ENCODE measurements at places on chromosomes 6 and 20.

DNA sequence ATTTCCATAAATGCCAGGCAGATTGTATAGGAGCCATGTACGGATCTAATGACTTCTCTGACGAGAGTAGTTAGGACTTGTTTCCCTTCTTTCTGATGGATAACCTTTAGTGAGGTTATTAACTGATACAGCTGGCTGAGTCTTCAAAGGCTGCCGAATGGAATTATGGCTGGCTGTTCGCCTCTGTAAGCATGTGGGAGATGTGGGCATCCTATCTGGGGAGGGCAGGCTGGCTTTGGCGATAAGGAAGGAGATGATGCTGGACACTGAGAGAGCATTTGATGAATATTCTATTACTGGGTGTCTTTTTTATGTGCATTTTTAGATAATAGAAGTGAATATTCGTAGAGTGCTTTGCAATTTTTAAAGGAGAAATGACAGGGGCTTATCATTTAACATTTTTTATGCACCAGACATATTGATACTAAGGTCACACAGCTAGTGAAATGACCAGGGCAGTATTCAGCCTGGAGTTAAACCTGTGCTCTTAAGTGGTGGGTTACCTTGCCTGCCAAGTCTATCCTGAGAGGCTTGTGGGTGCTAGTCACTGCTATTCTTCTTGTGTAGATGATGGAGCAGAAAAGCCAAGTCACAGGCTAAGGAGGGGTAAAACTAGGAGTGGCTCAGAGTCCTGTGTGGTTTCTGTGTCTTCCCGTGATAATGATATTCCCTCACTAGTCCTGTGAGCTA lies 3.1 kb downstream of the PBOV1 start:
- no peak for DNase-seq

DNA sequence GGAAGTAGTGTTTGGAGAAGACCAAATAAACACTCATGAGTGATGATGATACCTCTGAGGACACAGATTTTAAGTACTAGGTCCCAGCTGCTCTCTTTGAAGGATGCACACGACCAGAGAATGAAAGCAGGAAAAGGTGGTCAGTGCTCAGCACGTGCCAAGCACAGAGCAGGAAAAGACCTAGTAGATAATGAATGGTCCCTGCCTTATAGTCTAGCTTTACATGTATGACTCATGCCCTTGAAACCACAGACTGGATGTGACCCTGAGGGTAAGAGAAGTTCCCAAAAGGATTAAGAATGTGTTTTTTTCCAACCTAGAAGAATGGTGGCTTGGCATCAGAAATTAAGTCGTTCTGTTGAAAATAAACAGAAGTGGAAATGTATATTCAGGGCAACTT lies 2.8 kb upstream of the MC3R start:
- DNase-seq, result no peak

GRCh38 chr6:110295451-110296165 lies 62.5 kb downstream of the METTL24 start:
- DNase-seq, result no peak

DNA sequence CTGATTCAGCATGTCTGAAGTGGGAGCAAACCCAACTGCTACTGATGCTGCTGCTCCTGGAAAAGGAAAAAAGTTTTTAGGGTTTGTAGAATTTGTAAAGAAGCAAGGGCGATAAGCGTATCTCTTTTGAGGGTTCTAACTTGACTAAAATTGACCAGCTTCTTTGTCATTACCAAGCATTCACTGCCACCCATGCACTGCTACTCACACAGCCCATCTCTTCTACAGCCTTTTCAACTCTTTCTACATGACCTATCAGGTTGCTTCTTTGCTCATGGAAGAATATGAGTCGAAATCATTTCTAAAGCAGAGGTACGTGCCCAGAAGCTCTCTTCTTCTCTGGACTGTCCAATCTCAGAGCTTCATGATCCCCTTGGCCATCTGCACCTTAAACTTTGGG lies 570.9 kb downstream of the EPHA7 start:
- DNase-seq, result no peak

DNA sequence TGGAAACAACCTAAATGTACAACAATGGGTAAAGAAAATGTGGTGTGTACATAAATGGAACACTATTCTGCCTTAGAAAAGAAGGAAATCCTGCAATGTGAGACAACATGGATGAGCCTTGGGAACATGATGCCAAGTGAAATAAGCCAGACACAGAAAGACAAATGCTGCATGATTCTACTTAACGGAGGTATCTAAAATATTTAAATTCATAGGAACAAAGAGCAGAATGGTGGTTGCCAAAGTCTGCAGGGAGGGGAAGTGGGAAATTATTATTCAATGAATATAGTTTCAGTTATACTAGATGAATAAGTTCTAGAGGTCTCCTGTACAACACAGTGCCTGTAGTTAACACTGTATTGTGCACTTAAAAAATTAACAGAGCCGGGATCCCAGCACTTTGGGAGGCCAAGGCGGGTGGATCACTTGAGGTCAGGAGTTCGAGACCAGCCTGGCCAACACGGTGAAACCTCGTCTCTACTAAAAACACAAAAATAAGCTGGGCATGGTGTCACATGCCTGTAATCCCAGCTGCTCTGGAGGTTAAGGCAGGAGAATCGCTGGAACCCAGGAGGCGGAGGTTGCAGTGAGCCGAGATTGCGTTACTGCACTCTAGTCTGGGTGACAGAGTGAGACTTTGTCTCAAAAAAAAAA lies 71.4 kb upstream of the SNX9 start:
- no peak for DNase-seq

DNA sequence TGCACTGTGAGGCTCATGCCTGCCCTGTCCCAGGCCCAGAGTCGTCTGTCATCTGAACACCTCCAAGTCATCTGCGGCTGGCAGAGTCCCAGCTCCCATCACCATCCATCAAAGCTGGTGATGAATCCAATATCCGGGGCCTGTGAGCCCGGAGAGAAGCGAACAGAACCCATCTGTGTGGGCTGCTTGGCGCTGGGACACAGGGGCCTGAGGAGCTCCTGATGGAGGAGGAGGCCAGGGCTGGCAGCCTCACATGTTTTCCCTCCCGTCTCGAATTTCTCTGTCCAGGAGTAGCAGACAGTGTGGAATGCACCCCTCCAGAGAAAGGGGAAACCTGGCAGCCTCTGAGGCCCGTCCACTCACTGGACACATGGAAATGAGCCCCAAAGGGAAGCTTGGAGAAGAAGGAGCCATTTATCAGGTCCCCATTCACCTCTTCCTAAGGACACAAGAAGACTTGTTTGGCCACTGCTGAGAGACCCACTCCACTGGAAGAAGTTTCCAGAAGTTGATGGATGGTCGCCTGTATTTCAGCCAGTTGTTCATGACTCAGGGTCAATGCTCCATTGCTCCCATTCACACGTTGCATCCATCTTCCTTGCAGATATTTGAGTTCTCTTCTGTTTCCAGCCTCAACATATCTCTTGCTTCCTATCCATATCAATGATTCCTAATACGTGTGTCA lies 307.5 kb upstream of the SULF2 start:
- DNase-seq, result no peak

GRCh38 chr6:112683926-112684325 lies 336.8 kb downstream of the RFPL4B start:
- DNase-seq, result no peak

DNA sequence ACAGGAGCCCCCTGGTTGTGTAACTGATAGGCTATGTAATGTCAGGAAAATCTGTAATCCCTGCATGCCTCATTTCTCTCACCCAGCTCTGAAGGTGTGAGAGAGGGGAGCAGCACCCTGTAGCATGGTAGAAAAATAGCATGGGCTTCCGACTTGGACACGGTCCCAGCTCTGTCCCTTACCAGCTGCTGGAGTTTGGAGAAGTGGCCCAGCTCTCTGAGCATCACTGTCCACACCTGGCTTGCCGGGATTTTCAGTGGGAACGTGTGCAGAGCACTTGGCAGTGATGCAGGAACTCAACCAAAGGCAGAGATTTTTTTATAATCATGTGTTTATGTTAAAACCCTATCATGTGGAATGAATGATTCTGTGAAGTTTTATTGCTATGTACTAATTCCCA lies 34.6 kb downstream of the STK35 start:
- no peak for DNase-seq

DNA sequence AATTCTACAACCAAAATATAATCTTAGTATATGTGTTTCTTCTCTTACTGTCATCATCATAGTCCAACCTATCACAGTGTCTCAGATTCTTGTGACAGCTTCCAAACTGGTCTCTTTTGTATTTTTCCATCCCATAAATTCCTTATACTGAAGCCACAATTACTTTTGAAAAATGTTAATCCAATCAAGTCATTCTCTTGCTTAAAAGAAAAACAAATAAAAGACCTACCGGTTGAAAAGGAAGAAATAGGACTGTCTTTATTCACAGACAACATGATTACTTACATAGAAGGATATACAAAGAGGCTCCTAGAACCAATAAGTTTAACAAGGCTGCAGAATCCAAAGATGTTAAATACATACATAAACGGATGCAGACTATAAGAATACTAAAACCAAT lies 339.9 kb downstream of the RNGTT start:
- no peak for DNase-seq

- no peak for DNase-seq
Observed at GRCh38 chr6:85360794-85361642, 88.9 kb upstream of the NT5E start.

DNA sequence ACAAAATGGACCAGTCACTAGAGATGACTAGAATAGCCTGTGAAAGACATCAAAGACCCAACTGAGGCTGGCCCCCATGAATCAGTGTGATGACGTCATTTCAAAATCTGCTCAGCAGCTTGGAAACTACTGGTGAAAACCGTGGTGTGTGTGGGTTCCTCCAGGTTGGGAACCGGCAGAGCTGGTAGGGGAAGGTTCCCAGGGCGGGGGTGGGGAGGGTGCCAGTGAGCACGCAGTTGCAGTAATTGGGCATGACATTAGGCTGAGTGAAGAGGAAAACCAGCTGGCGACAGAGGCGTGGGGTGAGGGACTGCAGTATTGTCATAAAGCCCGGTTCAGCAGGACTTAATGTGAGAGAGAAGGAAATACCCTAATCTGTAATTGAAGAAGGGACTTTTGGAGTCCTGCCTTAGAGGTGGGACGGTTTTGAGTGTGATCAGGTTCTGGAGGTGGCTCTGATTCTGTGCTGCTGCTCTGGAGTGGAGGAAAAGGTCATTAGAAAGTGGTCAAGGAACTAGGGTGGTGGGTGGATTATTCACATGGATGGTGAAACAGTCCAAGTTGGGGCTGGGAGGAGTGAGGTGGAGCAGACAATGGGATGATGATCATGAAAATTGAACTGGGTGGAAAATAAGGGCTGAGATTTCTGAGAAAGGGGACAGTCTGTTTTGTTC lies 52.0 kb upstream of the MTHFD1L start:
- DNase-seq, result no peak

- no peak for DNase-seq
Observed at GRCh38 chr6:167781868-167782267, 44.8 kb upstream of the AFDN start.

- no peak for DNase-seq
Observed at GRCh38 chr6:32623693-32624092, 13.5 kb upstream of the HLA-DQA1 start.

GRCh38 chr20:8095648-8096572 lies 36.2 kb upstream of the PLCB1 start:
- no peak for DNase-seq

- no peak for DNase-seq
Observed at GRCh38 chr6:127878115-127878514, 22.7 kb downstream of the THEMIS start.

DNA sequence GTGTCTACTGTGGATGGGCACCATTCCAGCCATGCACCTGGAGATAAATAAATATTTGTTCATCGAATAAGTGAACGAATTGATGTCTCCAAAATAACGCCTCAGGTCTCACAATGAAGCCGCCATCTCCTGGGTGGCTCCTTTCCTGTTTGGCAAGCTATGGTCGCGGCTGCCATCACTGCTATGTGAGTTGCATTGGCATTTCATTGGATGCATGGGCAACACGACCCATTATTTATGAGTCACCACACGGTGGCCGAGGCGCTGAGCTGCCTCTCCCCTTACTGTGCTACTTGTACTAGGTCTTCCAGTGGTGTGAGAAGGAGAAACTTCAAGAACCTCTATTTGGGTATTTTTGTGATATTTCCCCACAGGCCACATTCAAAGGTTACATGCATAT lies 21.3 kb upstream of the PDE10A start:
- no peak for DNase-seq

DNA sequence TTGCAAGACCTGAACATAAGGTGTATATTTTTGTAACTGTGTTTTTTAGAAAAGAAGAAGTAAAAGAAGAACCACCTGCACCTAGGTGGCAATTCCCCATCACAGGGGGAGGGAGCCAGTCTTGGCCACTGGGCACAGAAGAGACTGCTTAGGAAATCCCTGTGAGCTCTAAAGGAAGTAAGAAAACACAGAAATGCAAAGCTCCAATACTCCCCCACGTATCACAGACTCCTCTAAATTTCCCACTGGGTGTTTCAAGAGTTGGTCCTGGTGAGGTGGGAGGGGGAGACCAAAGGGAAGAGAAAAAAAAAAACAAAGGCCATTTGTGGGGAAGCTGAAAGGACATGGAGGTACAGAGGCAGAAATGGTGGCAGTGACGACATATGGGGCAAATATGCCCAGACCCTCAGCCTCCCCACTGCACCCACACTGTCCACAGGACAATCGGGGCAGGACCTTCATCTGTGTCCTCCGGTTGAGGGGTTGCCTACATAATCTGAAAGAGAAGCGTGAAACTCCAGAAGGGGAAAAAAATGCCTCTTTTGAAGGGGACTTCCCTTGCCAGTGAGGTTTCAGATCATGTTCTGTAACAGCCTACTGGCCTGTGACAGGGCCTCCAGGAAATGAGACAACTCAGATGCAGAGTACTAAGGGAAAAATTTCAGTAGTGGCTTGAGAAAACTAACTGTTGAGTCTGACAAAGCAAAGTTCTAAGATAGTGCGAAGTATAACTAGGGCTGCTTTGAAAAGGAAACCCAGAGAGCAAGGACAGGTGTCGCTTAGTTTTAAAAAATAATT lies 226.2 kb upstream of the MARCKS start:
- DNase-seq, result no peak

All from hematopoietic multipotent progenitor cell treated with erythropoietin and hydrocortisone succinate and interleukin-3 and kit ligand, for 15 days (in vitro differentiated cells).